H54 (cell line): ENCODE measurements at places on chromosomes 7 and 10.

- DNase-seq: no peak
Measured at GRCh38 chr10:133489816-133490588, 36.3 kb downstream of the SCART1 start.

DNA sequence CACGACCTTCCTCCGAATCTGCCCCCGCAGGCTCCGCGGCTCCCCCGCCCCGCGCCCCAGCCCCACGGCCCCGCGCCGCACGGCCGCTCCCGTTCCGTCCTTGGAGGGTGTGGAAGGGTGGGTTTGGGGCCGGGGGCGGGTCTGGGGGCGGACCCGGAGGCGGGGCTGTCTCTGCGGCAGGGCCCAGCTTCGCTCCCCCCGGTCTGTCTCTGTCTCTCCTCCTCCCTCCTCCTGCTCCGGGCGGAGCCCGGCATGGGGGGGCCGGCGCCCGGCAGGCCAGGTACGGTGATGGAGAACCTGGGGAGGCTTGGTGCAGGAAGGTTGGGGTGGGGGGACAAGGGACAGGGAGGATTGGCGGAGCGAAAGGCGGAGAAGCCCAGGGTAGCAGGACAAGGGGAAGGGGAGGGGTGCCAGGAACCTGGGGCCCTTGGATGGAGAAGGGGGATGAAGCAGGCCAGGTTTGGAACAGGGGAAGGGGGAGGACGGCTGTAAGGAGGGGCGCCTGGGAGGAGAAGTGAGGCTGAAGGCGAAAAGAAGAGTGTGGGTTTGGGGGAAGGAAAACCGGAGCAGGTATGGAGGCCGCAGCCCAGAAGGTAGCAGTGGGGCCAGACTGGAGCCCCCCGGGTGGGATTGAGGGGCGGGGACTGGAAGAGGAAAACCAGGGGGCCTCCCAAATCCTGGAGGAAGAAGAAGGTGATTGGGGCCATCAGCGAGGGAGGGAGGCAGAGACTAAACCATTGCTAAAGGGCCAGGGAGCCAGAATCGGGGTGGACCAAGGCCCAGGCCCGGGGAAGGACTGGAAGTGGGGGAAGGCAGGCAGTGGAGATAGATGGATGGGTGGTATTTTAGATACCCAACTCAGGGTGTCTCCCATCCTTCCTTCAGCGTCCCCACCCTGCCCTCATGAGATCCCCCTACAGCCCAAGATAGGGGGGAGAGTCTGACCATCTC, at the start of gene NYAP1:
NYAP1 (plus strand) TSS at position 206 of the 951 bp plus-strand sequence. CDS start 1,385 bp downstream, outside the sequence.
- no peak for DNase-seq

DNA sequence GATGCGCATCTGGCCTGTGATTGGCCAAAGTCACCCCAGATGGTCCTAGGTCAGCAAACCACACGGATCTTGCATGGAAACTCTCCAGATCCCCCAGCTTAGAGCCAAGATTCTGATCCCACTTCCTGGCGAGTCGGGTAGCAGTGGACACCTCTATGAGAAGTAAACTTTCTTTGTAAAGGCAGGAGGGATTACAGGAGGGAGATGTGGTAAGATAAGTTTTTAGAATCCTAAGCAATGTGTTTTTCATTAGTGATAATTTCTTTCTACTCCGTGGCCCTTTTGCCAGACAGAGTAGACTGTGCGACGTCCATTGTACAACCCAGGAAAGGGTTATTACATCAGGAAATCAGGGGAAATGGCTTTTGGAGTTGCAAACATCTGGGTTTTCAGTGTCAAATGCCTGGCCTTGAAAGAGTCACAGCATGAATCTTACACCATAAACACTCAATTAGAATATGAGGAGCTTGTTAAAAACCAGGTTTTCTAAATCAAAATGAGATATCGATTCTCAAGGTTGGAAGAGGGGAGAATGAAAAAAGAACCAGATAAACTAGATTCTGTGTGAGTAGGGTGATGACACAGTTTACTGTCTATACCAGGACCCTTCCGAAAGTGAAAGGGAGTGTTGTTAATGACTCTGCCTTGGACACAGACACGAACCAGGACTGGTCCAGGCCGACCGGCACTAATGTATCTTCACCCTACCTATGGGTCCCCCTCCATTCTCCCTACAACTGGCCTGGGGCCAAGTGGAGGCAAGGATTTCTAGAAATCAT, 61.9 kb upstream of the WAC start:
- no peak for DNase-seq

GRCh38 chr7:87213811-87214210, 5.7 kb downstream of the TMEM243 start:
- no peak for DNase-seq

DNA sequence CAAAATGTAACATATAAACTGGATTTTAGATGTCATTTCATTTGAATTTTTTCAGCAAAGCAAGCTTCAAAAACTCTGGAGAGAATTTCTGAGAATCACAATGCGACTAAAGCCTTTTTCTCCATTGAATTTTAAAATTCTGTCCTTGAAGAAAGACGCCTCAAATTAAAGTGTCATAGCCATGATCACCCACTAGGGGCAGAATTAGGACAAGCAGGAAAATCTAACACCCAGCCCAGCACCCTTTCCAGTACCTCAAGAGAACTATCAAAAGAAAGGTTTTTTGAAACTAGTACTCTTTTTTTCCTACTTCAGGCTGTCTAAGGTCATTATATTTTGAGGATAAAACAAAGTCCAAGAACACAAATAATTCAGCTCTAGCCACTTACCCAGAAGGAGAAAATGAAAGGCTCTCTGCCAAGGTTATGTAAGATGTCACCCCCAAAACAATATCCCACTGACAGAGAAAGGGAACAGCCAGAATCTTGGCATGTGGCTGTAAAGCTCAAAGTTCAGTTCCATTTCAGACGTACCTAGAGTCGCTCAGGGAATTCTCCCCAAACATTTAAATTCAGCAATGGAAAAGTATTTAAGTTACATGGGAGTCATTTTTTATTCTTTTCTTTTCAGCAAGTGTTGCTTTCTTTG, 299.4 kb downstream of the SNX13 start:
- DNase-seq: no peak

- DNase-seq: no peak
Measured at GRCh38 chr7:121369462-121369861, 26.6 kb downstream of the FAM3C start.

- DNase-seq: no peak
Measured at GRCh38 chr10:114749510-114749909, 72.1 kb upstream of the FHIP2A start.

DNA sequence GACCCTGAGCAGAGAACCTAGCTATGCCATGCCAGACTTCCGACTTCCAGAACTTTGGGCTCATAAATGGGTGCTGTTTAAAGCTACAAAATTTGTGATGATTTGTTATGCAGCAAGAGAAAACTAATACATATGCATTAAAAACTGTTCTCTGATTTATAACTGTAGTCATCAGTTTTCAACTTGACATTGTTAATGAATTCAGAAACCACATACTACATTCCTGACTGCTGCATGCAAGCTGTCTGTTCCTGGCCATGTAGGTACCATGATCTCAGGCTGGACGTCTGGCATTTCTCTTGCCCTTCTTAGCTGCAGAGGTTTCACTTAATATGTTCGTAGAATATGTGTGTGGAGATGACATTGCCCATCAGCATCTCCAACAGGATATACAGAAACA, 28.4 kb downstream of the MKX start:
- DNase-seq: no peak

GRCh38 chr10:102167861-102168260, 15.7 kb downstream of the NOLC1 start:
- no peak for DNase-seq

GRCh38 chr10:51897560-51897959, 198.2 kb upstream of the CSTF2T start:
- no peak for DNase-seq

GRCh38 chr7:36088966-36089365, 64.1 kb upstream of the EEPD1 start:
- DNase-seq: no peak

- no peak for DNase-seq
Measured at GRCh38 chr10:49631975-49632374, 18.1 kb downstream of the CHAT start.

DNA sequence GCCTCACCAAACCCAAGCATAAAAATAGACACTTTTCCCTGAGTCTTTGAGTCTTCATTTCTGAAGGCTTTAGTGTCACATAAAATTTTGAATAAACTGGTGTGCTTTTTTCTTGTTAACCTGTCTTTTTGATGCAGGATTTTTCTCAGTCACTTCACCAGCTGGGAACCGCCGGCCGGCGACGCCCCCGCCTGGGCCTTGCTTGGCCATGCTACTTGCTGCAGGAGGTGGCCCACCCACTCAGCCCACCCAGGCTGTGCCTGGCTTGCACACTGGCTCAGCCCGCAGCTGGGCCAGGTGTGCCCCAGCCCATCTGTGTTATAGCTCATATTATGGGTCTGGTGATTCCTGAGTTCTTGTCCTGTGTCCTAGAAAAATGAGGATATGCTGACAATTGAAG, 247.4 kb upstream of the CACNA2D1 start:
- no peak for DNase-seq
